Fibroblast of villous mesenchyme (primary cell): ENCODE measurements at places on chromosomes 7 and 10. TPM values are rescaled to one million over a fixed set of nuclear protein-coding genes. Genes with fewer than 3 reads are reported as not detected.

DNA sequence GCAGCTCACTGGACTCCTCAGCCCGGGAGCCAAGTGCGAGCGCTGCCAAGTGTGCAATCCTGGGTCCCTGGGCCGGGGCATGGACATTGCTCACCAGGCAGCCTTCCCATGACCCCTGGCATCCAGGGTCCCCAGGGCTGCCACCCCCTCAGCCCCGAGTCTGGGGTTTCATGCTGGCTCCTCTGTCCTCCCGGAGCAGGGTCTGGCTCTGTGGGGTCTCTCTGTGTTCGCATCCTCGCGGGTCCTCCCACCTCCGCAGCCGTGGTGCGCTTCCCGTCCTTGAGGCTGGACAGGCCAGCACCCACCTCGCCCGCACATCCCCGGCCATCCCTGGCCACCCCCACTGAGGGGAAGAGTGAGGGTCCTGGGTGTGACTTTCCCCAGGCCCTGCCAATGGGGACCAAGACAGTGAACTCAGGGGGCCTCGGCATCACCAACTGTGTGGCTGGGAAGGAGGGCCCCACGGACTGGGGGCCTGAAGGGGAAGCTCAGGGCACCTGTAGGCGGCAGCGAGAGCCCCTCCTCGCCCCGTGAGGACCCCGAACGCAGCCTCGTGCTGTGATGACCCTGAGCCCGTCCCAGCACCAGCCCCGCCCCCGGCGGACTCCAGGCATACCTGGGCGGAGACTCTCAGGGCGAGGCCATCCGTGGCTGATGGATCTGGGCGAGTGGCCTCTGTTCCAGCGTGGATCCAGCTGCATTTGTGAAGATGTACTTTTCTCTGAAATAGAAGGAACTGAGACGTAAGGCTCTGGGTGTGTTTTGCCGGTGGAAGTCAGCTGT lies 50.3 kb upstream of the CFAP46 start:
- no peak for DNase-seq

DNA sequence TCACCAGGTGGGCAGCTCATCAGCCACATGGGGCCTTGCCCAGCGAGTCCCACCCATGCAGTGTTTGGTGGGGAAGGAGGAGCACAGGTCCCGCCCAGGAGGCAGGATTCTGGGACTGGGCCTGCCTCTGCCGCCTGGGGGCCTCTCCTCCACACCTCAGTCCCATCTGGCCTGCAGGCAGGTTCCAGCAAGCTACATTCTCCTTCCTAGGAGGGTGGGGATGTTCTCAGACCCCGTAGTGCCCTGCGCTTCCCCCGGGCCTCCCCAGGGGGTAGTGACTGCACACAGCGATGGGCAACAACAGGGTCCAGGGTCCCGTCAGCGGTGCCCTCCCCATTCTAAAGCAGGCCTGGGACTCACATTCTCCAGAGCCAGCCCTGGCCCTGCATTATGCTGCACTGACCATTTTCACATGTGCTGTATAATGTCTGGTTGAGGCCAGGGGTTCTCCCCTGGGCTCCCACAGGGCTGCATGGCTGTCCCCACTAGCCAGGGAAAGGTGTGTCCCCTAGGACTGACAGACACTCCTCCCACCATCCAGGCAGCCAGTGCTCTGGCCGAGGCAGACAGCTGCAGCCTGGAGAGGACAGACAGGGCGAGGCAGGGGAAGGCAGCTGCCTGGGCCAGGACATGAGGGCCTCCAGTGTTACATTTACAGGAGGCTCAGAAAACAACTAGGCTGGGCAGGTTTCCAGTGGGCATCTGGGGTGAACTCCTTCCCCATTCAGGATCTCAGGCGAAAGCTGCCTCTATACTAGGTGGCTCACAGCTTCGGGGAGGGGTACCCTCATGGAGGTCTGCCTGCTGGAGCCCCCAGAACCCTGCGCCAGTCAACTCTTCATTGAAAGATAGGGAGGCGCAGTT lies 9.3 kb downstream of the RASGEF1A start:
- DNase-seq: no peak

- DNase-seq: peak; percentile 42
These were observed 40.4 kb downstream of the WIPI2 start for GRCh38 chr7:5230265-5231067.

DNA sequence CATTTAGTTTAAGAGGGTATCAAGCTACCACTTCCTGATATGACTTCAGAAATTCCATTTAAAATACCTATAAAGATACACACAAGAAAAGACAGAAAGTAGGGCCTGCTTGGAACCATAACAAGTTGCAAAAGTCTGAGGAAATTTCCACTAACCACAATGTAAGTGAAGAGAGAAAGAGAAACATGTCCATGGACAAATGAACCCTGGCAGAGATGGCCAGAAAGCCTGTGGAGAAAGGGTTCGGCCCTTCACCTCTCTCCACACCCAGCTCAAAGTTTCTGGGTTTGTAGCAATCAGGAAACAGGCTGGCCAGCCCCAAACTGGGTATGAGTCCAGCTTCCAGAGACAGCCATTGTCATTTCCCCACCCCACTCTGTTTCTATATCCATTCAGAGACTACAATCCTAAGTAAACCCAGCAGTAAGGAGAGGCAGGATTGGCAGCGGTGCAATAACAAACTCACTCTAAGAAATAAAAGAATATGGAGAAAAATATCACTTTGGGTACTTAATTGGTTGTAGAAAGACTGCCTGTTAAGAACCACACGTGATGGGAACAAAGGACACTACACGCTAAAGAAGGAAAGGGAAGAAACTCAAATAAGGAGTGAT lies 71.1 kb downstream of the STK17A start:
- no peak for DNase-seq

GRCh38 chr10:133143546-133143945 lies 16.5 kb upstream of the KNDC1 start:
- no peak for DNase-seq

- DNase-seq: no peak
These were observed 80.4 kb downstream of the UBE3C start for GRCh38 chr7:157219154-157219553.

DNA sequence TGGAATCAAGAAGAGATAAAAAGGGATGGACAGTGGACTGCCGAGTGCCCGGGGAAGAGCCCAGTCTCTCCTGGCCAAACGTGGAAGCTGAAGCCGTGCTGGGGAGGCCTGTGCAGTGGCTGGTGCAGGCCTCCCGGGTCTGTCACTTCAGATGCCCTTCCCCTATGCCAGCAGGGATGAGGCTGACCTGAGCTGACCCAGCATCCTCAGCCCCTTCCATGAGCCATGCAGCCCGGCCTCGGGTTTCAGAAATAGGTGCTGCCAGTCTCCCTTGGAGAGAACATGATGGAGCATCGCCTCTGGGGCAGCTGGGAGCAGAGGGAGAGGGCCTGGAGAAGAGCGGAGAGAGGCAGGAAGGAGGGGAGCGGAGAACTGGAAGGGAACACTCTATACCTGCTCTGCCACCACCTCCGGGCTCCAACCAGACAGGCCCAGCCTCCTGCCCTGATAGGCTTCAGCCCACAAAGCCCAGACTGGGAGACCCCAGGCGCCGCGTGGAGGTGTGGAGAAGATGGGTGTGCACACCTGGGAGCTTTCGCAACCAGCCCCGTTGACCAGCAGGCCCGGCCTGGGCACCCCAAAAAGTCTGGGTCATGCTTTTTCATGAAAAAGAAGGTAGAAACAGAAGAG lies 68.6 kb upstream of the PPP2R2D start:
- no peak for DNase-seq

DNA sequence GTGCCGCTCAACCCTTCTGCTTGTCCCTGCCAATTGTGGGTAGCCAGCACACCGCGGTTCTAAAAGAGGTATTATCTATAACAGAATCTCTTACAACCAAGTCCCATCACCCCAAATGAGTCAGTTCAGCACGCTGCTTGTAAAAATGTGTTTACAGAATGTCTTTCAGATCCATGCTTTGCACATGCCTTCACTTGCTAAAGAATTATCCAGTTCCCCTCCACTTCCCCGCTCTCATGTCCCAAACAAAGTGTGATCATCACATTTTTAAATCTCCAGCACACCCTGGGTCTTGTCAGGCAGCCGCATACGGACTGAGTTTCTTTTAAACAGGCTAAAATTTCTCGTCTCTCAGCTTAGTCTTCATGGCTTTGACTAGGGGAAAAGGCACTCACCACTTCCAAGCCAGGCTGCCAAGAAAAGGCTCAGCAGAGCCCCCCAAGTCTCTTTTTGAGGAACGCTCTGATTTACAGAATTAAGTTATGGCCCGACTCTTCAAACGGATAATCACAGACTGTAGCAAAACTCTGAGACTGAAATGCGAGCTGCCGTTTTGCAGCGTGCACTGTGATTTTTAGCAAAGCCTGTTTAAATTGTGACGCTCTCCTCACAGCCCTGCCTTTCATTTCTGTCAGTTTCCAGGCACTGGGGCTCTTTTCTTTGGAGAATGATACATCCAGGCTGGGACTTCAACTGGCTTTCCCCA lies 29.8 kb upstream of the FGFR2 start:
- peak; percentile 53 for DNase-seq

DNA sequence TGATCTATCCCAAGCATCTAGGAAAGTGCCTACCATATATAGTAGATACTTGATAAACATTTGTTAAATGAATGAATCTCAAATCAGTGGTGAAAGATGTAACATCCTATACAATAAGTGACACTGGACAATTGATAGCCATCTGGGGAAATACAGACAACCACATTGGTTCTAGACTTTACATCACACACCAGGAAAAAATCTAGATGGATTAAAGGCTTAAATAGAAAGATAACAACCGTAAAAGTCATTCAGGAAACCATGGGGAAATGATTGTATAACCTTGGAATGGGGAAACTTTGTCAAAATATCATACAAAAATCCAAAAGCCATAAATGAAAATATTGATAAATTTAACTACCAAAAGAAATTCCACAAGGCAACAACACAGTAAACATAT lies 7.0 kb upstream of the GARIN1A start:
- peak; percentile 66 for DNase-seq

- DNase-seq: no peak
These were observed 75.3 kb upstream of the AGBL3 start for GRCh38 chr7:134910968-134911367.

- DNase-seq: peak; percentile 61
These were observed at the start of gene ADAM12 for GRCh38 chr10:126387931-126388911. ADAM12 (minus strand) TSS chr10:126388477; CDS start chr10:126388145, 332 bp downstream.

GRCh38 chr7:44772440-44772839 lies 23.8 kb downstream of the ZMIZ2 start:
- no peak for DNase-seq

- no peak for DNase-seq
These were observed 18.4 kb downstream of the SPOCK2 start for GRCh38 chr10:72069751-72070526.

DNA sequence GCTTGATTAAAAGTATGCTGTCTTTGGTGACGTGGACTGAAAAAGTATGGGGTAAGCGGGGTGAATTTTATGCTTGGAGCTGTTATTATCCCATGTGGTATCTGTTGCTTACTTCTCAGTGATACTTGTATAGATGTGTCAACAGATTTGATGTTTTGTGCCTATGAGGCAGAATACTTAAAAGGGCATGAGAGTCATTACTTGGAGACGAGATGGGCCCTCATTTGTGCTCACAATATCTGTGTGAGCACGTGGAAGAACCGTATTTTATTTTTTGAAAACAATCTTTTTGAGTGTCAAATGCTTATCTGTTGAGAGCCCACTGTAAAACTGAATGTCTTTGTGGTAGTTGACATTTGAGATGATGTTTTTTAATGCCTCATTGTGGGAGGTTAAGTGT lies 281.9 kb downstream of the EXOC4 start:
- no peak for DNase-seq

DNA sequence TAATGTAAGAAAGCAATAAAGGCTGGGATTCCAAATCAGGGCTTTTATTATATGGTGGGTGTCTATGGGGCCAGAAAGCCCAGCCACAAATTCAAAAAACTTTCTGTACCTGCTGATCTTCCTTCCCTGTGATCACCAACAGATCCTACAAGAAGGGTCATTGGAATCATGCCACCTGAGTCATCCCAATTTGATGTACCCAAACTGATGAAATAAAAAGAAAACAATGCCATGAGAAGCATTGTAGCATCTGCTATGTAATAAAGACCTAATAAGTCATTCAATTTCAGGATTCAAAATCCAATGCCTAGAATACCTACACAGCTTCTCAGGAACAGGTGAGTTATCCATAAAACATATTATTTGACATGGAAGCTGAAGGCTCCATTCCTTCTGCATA lies 228.8 kb downstream of the DKK1 start:
- DNase-seq: no peak

DNA sequence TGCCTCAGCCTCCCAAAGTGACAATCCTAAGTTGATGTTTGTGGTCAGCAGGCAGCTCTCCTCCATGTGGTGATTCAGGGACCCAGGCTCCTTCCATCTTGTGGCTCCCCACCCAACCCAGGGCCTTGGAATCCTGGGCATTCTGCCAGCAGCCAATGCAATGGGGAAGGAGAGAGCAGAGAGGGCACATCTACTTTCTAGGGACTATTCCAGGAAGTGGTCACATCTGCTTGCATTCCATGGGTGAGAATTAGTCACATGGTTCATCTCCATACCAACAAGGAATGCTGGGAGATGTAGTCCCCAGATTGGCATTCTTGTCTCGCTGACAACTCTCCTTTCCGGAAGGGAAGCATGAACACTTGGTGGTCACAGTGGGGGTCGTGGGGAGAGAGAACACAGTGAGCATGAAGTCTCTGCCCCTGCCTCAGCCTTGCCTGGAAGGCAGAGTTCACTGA lies 9.9 kb upstream of the SRRM3 start:
- peak; percentile 7 for DNase-seq

DNA sequence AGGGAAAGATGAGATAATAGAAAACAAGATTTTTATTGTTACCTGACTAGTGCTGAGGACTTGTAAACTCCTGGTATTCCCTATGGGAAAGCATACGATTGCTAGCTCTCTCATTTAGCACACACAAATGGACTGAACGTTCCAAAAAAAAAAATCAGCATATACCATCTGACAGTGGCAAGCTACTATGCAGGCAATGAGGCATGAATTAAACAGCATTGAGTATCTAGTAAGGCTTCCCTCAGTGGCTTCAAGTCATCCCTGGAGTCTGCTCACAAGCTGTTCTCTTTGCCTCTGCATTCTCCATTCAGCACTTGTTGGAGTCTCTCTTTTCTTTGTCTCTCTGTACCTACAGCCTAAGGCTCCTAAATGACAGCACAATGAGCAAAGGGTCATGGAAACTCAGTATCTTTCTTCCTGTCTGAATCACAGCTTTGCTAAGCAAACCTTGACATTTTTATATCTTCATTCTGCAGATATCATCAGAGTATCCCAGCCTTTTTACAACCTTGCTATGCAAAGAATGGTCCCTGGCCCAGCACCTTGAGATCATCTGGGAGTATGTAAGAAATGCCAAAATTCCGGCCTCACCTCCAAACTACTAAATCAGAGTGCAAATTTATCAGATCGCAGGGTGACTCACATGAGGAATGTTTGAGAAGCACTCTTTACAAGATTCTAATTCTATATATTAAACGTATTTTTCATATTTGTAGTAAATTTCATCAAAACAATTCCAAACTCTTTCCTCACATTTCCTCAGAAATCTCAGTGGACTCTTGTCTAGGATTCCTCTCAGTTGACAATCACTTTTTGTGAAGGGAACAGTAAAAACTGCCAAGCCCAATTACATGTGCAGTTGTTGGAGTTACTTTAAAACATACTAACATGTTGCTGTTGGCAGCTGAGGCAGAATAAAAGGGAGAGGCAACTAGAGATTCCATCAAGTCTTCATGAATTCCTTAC lies 10.8 kb upstream of the LIPA start:
- peak; percentile 60 for DNase-seq

Gene NSUN5
- 13.2 and 14.7 TPM in 2 replicates for total RNA-seq

Gene SLC13A1
- not detected in 2 replicates for total RNA-seq

Gene CHAT
- not detected in 2 replicates for total RNA-seq

Gene FRMPD2
- under 0.01 TPM in 2 replicates for total RNA-seq

Gene HOXA4
- total RNA-seq: 0.97 and 1.3 TPM in 2 replicates

Gene NPFFR1
- total RNA-seq: not detected in 2 replicates

Gene ZNF365
- 6.1 and 8.2 TPM in 2 replicates for total RNA-seq

Gene DYDC1
- total RNA-seq: not detected in 2 replicates

Gene PPP1R9A
- total RNA-seq: under 0.01 TPM in 2 replicates

Gene KCND2
- 16.1 and 17.3 TPM in 2 replicates for total RNA-seq

Gene ASB10
- total RNA-seq: not detected in 2 replicates

Gene TMEM213
- not detected in 2 replicates for total RNA-seq

Gene ZNF488
- under 0.01 TPM in 1 of 2 replicates, not detected in the other for total RNA-seq
